ENCODE measurements at places on chromosomes 7 and 10.

- no peak for DNase-seq
Measured at GRCh38 chr7:1322240-1323110, 89.8 kb downstream of the UNCX start.

GRCh38 chr7:37089972-37090371, 358.7 kb downstream of the ELMO1 start:
- DNase-seq: no peak

DNA sequence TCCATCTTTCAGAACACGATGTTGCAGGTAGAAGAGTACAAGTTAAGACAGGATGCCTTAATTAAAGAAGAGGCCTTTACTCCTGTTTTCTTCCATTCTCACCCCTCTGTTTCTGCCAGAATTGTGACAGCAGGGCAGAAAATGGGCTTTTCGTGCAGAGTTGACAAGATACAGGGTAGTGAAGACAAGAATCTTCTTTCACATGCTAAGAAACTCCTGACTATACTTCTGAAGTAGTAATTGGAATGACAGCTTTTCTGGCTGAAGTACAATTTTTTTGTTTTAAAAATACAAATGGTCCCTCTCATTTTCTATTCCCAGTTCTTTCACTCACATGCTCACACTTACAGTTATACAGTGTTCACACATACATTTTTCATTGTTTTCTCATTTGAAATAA, 22.1 kb downstream of the HDAC9 start:
- DNase-seq: no peak

GRCh38 chr10:28463141-28463540, 69.8 kb upstream of the WAC start:
- no peak for DNase-seq

DNA sequence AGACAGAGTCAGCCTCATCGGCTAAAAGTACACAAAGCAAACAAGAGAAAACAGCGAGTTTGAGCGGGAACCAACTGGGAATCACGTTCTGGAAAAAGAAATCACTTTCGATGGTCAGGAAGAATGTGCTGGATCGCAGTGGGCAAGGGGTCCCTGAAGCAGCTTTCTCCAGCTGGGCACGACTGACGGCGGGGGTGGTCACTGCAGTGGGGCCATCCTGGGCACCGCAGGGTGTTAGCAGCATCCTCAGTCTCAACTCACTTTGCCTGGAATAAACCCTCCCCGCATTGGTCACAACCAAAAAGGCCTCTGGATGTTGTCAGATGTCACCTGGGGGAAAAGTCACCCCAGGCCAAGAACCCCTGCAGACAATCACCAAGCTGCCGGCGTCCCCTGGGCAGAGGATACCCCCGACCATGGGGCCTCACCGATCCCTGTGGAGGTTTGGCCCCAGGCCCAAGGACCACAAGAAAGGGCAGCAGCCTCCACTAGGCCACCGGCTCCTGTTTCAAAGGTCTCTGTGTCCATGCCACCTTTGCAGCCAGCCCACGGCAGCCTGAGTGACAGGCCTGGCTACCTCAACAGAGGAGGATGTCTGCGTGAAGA, 42.9 kb downstream of the EBF3 start:
- no peak for DNase-seq

- DNase-seq: no peak
Measured at GRCh38 chr7:99644431-99644830, 27.7 kb downstream of the ZSCAN25 start.

DNA sequence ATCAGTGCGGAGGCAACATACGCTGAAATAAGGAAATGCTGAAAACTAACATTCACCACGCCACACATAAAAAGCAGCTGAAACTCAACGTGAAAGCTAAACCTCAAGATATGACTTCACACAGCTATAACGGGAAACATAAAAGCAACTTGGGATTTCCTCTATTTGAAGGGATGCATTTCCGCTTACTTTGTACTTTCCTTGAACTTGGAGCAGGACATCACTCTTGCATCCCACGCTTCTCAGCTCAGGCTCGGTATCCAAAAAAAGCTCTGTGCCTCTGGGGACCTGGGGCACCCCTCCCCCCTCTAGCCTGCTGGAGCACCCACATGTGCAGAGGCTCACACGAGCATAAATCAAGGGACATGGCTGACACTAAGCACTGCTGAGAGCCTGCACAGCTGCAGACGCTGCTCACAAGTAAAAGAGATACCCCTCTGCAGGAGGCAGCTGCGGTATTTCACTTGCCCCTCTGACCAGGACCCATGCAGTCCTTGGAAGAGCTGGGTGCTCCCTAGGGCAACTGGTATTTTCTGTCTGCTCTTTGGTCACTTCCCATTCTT, 34.2 kb downstream of the PARD3 start:
- DNase-seq: no peak

DNA sequence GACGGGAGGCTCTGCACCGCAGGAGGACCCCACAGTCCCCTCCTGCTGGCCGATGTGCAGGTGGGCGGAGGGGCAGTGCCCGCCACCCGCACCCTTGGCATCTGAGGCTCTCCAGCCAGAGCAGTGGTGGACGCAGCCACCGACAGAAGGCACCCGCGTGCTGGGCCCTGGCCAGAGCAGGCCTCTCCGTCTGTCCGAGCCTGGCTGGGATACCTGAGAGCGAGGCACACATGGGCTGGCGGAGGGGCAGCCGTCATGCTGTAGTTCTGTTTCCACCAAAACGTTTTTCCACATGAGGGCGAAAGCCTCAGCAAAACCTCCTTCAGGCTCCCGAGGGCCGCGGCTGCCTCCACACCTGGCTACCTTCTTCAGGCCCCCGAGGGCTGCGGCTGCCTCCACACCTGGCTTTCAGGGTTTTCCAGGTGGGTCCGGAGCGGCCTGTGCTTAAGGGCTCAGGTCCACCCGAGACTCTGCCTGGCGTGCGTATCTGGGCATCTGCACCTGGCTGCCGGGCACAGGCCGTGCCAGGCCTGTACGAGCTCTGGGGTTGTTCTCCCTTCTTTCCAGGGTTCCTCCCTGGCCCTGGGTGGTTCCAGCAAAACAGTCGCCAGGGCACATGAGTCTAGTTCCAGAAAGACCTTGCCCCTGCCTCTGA, 115.5 kb downstream of the INPP5A start:
- DNase-seq: no peak

GRCh38 chr7:103636153-103636552, 190.1 kb upstream of the SLC26A5 start:
- DNase-seq: no peak

- no peak for DNase-seq
Measured at GRCh38 chr10:72298592-72299519, 25.1 kb downstream of the DDIT4 start.

DNA sequence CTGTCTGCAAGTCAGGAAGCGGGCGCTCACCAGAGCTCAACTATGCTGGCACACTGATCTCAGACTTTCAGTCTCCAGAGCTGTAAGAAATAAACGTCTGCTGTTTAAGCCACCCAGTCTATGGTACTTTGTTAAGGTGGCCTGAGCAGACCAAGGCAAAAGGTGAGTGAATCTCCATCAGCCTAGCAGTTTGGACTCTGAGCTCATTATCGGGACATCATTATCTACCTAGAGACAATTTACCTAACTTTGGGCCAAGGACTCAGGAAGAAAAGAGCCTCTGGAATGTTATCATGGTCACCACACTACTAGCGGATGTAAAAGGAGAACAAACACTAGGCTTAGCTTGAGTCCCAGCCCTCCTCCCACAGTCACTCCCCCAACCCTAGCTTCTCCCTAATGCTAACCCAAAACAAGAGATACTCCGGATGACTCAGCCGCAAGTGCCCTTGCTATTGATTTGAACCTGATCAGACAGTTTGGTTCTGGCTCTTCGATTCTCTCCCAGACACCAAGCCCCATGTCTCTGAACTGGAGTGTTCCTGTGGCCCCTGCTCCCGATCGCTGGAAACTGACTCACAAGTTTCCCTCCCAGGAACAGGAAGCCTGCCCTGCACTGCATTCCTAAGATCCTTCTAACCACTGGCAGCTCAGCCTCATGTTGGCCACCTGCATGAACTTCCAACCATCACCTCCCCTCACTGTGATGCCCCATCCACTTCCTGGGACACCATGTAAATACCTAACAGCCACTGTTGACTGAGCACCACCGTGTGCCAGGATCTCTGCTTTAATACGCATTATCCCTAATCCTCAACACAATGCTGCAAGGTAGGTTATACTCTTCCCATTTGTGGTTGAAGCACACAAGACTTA, 34.5 kb downstream of the CREB3L2 start:
- no peak for DNase-seq
